ENCODE measurements at places on chromosomes 11 and 22. TPM values are rescaled to one million over a fixed set of nuclear protein-coding genes. Genes with fewer than 3 reads are reported as not detected.
A peak's percentile ranks its signal among the peaks of the same experiment; 100 is the strongest.

- peak; percentile 89 for DNase-seq
These were observed 8.5 kb downstream of the AMOTL1 start for GRCh38 chr11:94776351-94777321.

GRCh38 chr11:121257976-121258375 is 34.6 kb upstream of the SC5D start:
- no peak for DNase-seq

DNA sequence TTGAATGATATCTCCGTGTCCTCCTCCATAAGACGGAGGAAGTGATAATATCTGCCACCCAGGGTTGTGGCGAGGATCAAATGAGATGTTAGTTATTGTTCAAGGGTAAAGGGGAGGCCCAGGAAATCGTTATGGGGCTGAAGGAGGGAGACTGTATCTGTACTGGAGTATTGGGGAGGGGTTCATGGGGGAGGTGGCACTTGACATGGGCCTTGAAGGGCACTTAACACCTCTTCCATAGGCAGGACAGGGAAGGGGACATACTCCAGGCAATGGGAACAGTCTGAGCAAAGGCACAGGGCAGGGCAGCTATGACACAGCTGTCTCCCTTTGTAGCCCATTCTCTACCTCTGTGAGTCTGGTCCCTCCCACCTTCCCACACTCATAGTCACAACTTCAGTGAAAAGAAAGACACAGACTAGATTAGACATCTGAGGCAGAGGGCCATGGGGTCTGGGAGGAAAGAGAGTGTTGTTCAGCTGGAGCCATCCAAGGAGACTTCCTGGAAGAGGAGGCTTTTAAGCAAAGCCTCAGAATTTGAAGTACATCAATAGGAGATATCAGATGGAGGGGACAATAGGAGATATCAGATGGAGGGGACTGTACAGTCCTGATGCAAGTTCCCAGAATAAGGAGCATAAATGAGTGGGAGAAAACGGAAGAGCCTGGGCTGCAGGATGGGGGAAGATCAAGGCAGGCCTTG is 15.8 kb upstream of the DGKZ start:
- DNase-seq, result no peak

- no peak for DNase-seq
These were observed 17.7 kb downstream of the GP1BB start for GRCh38 chr22:19741053-19741452.

DNA sequence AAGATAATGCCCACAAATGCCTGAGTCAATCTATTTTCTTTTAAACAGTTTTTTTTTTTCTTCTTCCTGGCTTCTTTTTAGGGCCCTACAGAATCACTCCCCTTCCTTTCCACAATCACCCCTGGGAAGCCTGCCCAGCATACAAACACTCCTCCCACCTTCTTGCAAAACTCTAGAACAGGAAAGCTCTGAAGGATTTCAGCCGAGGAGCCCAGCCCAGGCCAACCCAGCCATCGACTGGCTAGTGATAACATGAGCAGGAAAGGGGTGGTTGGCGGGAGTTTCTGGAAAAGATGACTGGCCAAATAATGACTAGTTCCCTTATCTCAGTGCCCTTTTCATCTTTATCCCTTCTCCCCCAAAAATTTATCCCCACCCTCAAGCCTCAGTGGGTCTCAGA is 68.2 kb downstream of the USP35 start:
- DNase-seq, result peak; percentile 48

- DNase-seq, result peak; percentile 19
These were observed 77.7 kb downstream of the MORC2 start for GRCh38 chr22:30890686-30891442.

- peak; percentile 31 for DNase-seq
These were observed 34.9 kb downstream of the TBC1D22A start for GRCh38 chr22:46797355-46797754.

DNA sequence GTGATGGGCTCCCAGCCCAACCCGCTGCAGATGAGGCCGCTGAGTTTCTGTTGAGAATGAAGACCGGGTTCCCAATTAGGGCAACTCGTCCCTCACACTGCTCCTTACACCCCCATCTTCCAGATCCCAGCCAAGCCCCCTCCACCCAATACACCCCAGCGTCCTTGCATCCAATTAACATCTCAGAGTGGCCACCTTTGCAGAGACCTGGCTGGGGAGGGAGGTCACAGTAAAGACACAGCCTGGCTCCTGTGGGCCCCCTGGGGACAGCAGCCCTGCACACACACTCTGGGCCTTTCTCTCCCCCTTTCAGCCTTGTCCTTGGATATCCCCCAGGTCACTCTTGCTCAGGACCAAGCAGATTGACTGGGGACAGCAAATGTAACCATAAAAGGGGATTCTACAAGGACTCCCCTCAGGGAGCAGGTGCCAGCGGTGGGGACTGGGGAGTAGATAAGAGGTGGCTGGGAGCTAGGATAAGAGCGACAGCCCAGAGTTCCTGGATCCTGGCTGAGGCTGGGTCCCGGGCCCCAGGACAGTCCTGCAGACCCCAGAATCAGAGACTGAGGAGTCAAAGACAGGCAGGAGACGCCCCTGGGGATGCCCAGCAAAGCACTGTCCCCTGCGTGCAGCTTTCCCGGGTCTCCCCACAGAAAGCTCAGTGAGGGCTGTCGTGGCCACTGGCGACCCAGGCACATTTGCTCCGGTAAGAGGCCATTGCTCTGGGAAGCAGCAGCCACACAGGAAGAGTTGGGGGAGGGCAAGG is 8.4 kb downstream of the APOBEC3A start:
- no peak for DNase-seq

DNA sequence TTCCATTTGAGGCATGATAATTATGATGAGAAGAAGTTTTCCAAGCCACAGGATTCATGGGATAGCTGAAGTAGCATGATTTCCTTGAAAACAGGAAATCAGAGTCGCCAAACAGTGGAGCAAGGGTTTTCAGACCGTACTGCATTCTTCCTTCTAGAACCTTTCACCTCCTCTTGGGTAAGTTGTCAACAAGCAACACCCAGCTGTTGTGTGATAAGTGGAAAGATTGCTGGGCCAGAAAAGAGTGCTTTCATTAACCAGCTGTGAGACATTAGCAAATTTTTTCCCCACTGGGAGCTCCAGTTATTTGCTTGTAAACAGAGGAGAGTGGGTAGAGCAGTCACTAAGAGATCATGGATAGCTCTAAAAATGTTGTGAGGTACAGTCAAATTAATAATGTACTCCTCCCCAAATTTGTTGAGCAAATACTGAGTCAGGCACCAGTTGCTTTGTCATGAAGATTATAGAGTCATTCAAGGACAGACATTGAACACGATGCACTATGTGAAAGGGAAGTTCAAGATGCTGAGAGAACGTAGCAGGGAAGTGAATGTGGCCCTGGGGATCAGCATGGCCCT is 11.7 kb upstream of the MPEG1 start:
- peak; percentile 12 for DNase-seq

GRCh38 chr11:13214276-13214675 is 63.3 kb upstream of the BMAL1 start:
- no peak for DNase-seq

DNA sequence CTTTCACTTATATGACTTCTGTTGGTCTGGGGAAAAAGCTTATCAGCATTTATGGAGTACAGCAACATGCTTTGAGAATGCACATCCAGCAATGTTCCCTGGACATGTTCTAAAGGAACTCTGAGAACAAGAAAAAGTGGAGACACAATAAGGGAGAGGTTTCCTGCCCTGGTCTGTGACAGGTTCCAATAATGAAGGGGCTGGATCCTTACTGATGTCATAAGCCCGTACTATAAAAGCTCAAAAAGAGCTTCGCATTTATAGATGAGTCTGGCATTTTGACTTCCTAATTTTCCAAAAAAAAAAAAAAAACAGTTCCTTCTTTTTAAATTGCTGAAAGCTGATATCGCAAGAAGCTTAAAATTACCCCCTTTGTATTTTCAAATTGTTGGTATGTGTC is 129.1 kb downstream of the MPPED2 start:
- DNase-seq, result no peak

GRCh38 chr11:10265936-10266335 is 28.1 kb downstream of the SBF2 start:
- no peak for DNase-seq

- no peak for DNase-seq
These were observed 80.1 kb upstream of the NNMT start for GRCh38 chr11:114215871-114216795.

The TP53I11 gene
- total RNA-seq, result 21.6 TPM
